Karpas-422 (cell line): ENCODE measurements at places on chromosomes 6 and 20.

GRCh38 chr6:43428874-43429273 lies 1.5 kb downstream of the ABCC10 start:
- peaks cover 5% of the 10 kb centered on the region; the same call in 1 of the 2 replicates for H3K36me3 ChIP-seq
- H3K27ac ChIP-seq = peak overlapping the region; percentile 81
- peak overlapping the region; percentile 91 for H3K4me3 ChIP-seq
- H3K4me1 ChIP-seq = peaks cover 19% of the 10 kb centered on the region
- no peaks in the 10 kb centered on the region for H3K27me3 ChIP-seq
- DNase-seq = no peak

- H3K27ac ChIP-seq = no peak overlapping the region
- no peaks in the 10 kb centered on the region for H3K36me3 ChIP-seq
- no peaks in the 10 kb centered on the region for H3K27me3 ChIP-seq
- no peaks in the 10 kb centered on the region for H3K4me1 ChIP-seq
- H3K4me3 ChIP-seq = no peak overlapping the region
Measured at GRCh38 chr6:21665110-21665391, 71.5 kb downstream of the SOX4 start.

GRCh38 chr20:41524980-41525613 lies 93.1 kb downstream of the CHD6 start:
- H3K4me1 ChIP-seq = peaks cover 6% of the 10 kb centered on the region
- no peak for DNase-seq
- H3K27me3 ChIP-seq = no peaks in the 10 kb centered on the region
- H3K27ac ChIP-seq = no peak overlapping the region
- no peak overlapping the region for H3K4me3 ChIP-seq
- peaks cover 5% of the 10 kb centered on the region; the same call in 1 of the 2 replicates for H3K36me3 ChIP-seq

DNA sequence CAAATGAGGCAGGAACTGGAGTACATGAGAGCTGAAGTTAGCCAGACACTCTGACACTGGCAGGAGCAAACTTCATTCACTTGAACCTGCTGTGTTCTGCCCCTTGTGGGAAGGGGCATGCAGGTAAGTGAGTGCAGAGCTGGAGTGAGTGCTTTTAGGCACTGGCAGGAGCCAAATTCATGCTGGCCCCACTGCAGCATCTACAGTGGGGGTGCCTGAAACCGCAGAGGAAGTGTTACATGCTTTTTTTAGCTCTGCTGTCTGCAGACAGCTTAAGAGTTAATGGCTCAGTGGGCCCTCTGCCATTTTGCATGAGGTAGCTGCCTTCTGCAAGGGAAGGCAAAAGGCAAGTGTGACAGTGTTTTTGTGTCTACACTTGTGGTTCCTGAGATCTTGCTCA lies 167.9 kb upstream of the SYNCRIP start:
- H3K4me1 ChIP-seq = peaks cover 32% of the 10 kb centered on the region
- H3K36me3 ChIP-seq = peaks cover 4% of the 10 kb centered on the region; the same call in 1 of the 2 replicates
- H3K27me3 ChIP-seq = no peaks in the 10 kb centered on the region
- peak overlapping the region; percentile 85 for H3K27ac ChIP-seq
- peak; percentile 92 for DNase-seq
